ENCODE measurements at places on chromosomes 5 and 9.

GRCh38 chr5:169650701-169651331 lies 13.7 kb downstream of the DOCK2 start:
- DNase-seq = no peak

GRCh38 chr5:120779674-120780073 lies 315.6 kb downstream of the PRR16 start:
- DNase-seq = no peak

- DNase-seq = no peak
Measured at GRCh38 chr5:59661954-59662615, 231.4 kb downstream of the PDE4D start.

GRCh38 chr5:61327760-61328753 lies 4.0 kb upstream of the ZSWIM6 start:
- no peak for DNase-seq

DNA sequence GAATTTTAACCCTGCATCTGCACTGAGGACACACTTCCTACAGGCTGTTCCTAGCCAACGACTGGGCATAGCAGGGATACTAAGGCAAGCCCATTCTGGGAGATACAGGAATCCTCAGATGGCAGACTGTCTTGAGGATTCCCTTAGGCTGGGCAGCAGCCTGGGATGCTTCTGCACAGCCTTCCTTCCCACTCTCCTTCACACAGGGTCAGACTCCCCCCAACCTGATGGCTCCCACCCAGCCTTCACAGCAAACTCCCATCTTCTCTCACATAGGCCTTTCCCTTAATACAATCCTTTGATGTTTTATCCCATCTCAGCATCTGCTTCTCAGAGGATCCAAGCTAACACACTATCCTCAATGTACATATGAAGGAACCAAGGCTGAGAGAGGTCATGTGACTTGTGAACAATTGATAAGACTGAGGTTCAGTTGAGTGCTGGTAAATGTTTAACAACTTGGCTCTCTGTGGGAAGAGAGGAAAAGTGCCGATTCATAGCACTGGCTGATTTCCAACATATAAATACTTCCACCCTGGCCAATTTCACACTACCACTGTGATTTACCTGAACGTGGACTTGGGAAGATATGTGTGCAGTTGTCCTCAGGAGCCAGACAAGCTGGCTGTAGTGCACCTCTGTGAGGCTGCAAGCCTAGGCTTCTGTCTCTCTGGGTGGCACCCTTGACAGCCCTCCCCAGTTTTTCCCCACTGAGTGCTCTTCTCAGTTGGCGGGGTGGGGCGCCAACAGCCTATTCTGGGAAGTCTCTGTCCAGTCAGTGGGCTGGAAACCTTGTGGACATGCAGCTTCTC lies 120.2 kb upstream of the TRIM32 start:
- no peak for DNase-seq

- DNase-seq = no peak
Measured at GRCh38 chr5:169567079-169567478, 16.5 kb upstream of the SPDL1 start.

DNA sequence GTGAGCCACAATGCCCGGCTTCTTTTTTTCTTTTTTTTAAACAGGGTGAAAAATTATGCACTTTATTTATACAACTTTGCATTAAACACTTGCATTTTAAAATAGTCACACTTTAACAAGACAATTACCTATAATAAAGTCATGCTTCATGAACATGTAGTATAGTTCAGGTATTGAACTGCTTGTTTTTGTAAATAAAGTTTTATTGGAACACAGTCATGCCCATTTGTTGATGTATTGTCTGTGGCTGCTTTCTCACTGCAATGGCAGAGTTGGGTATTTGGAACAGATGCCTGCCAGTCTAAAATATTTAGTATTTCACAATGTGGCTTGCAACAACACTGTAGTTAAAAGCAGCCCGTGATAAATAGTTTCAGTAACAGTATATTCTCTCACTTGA lies 32.8 kb upstream of the CCL21 start:
- no peak for DNase-seq

GRCh38 chr5:149383399-149383798 lies 4.3 kb upstream of the IL17B start:
- no peak for DNase-seq

GRCh38 chr9:134329576-134329855 lies 3.3 kb downstream of the RXRA start:
- no peak for DNase-seq

- DNase-seq = no peak
Measured at GRCh38 chr5:108801776-108802175, 54.1 kb downstream of the FER start.

DNA sequence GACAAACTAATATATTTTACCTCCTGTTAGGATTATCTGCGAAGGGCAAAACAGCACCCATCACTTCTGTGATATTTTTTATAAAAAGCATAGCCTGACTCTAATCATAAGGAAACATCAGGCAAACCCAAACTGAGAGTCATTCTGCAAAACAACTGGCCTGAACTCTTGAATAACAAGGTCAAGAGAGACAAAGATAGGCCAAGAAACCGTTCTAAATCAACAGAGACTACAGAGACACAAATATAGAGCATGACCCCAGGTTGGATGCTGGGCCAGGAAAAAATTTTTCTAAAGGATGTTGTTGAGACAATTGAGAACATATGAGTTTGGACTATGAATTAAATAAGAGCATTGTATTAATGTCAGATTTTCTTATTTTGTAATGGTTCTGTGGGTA lies 384.9 kb downstream of the NFIB start:
- DNase-seq = no peak

DNA sequence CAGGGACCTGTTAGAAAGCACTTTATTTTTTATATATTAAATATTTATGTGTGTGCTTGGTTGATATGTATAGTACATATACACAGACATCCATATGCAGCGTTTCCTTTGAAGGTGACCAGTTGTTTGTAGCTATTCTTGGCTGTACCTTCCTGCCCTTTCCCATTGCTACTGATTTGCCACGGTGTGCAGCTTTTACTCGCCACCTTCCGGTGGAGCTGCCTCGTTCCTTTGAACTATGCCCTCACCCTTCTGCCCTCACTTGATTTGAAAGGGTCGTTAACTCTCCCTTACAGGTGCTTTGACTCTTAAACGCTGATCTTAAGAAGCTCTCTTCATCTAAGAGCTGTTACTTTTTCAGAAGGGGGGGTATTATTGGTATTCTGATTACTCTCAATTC lies 20.5 kb downstream of the RGMB start:
- DNase-seq = no peak

DNA sequence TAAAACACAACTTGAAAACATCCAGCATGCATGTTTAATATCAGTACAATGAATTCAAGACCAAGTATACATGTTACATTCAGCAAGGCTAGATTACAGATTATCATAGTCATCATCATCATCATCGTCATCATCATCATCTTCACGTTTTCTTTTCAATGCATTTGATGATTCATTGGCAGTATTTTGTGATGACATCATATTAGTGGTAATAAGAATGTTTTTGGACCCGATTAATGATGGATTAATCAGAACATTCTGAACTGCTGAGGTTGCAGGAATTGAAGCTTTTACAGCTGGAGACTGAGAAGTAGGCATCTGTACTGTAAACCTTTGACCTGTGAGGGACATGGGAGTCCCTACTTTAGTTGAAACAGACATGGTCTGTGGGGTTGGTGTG lies 4.5 kb downstream of the AK6 start:
- no peak for DNase-seq

DNA sequence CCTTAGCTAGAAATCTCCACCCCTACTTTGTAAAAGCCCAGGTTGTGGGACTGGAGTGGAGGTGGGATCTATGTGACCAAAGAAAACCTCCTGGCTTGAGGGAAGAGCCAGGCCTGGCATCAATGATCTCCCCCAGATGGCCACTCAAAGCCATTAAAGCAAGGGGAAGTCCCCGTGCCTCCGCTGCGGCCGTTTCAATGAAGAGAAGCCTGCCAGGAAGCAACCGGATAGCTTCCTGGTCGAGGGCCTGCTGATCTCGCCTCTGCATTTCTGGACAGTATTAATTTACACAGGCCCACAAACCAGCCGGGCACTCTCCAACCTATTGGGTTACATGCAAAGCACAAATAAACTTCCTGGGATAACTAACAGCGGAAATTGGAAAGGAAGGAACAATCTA lies 160.5 kb upstream of the MSX2 start:
- DNase-seq = no peak

- DNase-seq = no peak
Measured at GRCh38 chr5:88883059-88883835, at the start of gene MEF2C. Gene MEF2C, minus strand, starts transcription at chr5:88883184. Its CDS starts 59,396 bp downstream, at chr5:88823788.

DNA sequence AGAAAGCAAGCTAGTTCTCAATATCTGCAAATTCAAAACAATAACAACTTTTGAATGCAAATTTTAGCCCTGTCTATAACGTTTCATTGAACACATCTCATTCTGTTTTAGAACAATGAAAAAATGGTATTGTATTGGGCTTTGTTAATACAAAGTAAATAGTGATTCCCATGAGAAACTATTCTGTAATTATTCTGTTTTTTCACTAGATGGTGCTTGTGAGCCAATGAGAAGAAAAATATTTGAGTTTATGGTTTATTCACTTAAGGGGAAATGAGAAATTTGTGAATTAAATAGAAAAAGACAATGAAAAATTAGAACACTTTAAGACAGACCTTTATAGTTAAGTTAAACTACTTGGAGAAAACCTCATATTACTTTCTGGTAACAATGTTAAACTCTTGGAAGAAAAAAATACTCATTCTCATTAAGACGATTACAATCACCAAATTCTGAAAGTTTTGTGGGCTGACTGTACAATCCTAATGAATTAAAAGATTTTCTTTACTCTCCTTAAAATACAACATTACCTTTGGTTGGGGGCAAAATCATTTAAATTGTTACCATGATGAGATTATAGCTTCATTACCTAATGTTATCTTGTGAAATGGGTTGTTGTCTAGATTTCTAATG lies 127.0 kb downstream of the NNT start:
- DNase-seq = peak; percentile 17

DNA sequence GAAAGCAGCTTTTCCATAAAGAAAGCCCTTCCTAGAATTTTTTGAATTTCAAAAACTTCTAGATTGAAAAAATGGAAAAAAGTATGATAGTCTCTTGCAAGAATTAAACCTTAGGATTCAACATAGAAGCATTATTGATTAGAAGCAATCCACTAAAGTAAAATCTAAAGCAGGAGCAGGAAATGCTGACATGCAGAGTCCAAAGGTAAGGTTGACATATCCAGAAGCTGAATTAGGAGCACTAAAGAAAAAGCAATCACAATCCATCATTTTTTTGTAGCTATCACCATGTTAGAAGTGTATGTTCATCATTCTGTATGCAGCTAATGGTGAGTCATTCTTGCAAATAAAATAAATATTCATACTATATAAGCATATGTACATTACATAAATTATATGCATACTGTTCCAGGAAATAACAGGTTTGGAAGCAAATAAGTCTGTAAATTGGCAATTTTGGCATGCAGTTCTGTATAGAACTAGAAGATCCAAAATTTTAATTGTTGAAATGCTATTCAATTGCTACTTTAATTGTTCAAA lies 39.4 kb upstream of the RNF180 start:
- DNase-seq = no peak

DNA sequence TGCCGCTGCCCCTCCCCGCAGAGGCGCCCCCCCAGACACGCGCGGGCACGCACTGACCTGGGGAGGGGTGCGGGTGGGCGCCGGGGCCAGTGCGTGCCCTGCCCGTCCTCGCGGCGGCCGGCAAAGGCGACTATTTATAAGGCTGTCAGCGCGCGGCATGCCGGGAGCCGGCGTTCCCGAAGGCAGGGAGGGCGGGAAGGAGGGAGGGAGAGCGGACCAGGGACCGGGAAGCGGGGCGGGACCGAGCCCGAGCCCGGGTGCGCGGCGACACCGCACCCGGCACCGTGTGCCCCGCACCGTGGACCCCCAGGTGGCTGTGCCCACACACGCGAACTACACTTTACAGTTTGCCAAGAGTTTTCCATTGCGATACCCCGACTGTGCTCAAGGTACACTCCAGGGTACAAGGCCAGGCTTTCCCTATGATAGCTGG lies at the start of gene AK1:
TSS of gene AK1 (minus strand) at position 110 of the 433 bp plus-strand sequence. CDS start 3,058 bp downstream, outside the sequence.
- peak; percentile 74 for DNase-seq

- no peak for DNase-seq
Measured at GRCh38 chr9:8268881-8269280, 469.3 kb upstream of the DMAC1 start.

DNA sequence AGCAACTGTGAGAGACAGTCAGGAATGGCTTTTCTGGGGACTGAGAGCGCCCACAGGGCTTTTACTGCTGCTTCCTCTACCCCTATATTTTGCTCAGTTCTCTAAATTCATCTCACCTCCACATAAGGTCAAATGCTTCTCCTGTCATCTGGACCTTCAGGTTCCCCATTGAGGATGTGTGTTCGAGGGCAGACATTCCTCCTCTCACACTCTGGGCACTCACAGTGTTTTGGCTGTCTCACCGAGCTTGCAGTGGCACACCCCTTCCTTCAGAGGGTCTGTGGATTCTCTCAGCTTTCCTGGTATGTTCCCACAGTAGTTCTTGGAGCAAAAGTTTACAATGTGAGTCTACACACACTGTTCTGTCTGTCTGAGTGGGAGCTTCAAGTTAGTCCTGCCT lies 127.8 kb upstream of the GLRA1 start:
- DNase-seq = no peak

- no peak for DNase-seq
Measured at GRCh38 chr9:95649801-95650213, 133.0 kb upstream of the PTCH1 start.

DNA sequence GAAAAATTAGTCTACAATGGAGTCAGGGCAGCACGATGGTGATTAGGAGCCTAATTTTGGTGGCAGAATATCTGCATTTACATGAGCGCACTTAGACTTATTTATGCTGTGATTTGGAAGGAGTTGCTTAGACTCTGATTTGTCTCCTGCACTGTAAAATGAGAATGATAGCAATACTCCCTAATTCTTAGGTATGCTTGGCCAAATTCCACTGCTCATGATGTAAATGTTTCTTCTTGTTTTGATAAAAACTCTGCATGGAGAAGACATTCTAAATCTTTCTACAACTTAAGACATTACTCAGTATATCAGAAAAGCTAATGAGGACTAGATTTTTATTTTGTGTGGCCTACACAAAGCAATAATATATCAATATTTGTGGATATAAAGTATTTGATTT lies 205.4 kb downstream of the CDH18 start:
- no peak for DNase-seq

- DNase-seq = no peak
Measured at GRCh38 chr9:83299571-83299970, 236.6 kb upstream of the RASEF start.

GRCh38 chr9:107046692-107047091 lies 183.7 kb downstream of the ZNF462 start:
- DNase-seq = no peak

DNA sequence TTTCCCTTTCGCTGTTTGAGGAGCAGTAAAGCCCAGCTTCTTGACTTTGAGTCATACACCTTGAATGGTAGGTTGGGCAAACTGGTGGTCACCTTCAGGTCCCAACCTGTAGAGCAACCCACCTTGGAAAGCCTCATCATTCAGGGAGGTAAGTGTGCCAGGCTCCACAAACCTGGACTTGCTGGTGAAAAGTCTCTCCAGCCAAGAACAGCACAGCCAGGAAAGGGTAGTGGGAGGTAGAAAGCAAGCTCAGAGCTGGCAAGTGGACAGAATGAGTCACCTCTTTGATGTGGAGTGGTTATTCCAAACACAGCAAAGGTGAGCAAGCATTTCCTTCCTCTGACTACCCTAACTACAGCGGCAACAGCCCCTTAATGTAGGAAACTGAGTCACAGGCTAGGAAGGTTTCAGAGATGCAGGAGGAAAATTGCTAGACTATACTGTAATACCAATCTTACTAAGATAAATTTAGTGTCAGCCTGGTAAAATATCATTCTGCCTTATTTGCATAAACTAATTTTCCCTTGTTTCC lies 117.5 kb upstream of the MTAP start:
- DNase-seq = no peak

Data from NCI-H2171 (cell line).